ENCODE measurements at places on chromosomes 1 and 21.

DNA sequence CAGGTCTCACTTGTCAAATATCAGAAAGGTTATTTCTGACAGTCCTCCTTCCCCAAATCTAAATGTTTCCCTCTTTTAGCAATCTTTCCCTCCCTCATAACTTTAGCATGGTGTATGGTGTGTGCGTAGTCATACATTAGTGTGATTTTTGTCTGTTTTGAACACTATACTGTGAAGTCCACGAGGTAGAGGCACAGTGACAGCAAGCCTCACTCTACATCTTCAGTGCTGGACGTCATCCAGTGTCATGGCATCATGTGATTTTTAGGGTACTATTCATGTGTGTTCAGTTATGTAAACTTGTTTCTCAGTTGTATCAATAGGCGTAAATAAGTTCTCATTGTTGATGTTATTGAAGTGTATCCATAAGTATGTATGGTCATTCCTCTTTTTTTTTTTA, 39.1 kb downstream of the DYRK1A start:
- DNase-seq = no peak

DNA sequence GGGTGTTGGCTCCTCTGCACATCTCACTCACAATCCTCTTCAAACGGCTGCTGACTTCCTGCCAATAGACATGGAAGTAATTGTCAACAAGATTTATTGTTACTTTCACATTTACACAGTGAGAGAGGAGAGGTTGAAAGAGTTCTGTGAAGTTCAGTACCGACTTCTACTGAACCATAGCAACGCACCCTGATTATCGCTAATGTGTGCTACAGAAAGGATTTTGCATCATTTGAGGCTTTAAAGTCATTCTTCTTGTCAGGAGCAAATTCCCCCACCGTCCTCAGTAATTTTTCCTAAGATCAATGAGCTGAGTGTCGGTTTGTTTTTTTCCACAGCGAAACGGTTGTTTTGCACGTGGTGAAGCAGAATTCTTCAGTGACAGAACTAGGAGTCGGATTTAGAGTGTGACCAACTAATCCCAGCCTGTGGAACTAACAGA, 361.0 kb downstream of the ADGRL2 start:
- DNase-seq = peak; percentile 50

GRCh38 chr1:227449741-227450441, 113.5 kb upstream of the ZNF678 start:
- no peak for DNase-seq

DNA sequence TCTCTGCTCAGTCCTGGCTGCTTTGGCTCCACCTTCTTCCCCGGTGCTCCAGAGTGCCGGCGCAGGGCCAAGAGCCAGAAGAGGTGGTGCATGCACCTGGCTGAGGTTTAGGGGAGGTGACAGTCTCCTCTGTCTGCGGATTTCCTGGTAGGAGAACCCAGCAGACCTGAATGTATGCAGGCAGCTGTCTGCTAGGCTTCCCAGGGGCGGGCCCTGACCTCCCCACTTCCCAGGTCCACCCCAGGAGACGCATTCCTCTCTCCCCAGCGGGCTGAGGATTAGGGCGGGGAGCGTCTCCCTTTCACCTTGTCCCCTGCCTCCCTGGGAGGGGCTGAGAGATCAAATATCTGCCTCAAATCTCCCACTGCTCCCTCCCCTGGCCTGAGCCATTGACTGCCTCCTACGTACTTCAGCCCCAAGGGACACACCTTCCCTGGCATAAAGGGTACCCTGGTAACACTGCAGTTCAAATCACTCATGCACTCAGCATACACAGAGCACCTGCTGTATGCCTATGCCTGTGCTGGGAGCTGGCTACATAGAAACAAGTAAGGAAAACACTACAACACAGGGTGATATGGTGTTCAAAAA, 27.5 kb downstream of the DMBX1 start:
- peak; percentile 83 for DNase-seq

DNA sequence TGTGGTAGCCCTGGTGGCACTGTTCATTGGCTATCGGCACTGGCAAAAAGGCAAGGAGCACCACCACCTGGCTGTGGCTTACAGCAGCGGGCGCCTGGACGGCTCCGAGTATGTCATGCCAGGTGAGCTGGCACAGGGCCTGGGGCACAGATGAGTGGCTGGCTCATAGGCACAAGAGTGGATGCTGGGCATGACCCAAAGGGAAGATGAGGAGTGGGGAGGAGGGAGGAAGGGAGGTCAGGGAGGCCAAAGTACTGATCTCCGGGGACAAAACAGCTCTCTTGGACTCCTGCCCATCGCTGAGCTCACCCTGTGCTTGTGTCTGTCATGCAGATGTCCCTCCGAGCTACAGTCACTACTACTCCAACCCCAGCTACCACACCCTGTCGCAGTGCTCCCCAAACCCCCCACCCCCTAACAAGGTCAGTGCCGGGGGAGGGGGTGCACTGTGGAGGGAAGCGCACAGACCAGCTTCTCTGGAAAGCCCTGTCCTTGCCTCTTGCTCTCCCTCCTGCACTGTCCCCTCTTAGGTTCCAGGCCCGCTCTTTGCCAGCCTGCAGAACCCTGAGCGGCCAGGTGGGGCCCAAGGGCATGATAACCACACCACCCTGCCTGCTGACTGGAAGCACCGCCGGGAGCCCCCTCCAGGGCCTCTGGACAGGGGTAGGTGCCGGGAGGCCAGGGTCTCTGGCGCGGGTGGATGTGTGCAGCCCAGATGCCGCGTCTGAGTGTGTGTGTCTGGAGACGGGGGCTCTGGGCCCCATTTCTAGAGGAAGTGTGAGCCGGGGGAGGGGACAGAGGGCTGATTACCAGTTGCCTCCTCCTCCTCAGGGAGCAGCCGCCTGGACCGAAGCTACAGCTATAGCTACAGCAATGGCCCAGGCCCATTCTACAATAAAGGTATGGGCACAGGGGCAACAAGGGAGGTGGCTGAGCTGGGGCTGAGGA, 7.3 kb upstream of the LRRC71 start:
- DNase-seq = no peak

DNA sequence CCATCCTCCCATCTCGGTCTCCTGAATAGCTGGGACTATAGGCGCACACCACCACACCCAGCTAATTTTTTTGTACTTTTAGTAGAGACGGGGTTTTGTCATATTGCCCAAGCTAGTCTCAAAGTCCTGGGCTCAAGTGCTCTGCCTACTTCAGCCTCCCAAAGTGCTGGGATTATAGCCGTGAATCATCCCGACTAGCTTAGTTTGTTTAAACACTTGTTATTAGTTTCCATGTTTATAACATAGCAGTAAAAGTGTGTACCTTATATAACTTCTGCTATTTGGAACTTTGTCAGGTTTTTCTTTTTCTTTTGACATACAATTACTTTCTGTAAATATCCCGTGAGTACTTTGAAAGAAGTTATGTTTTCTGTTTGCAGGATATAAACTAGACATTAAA, 60.6 kb upstream of the C1orf21 start:
- no peak for DNase-seq

Measured in stomach (tissue), 19 donors.